ENCODE measurements at places on chromosomes 2 and 18.

- DNase-seq: no peak
These were observed 79.8 kb downstream of the MOGAT1 start for GRCh38 chr2:222751238-222751637.

GRCh38 chr18:9091066-9091476 is 11.4 kb upstream of the NDUFV2 start:
- no peak for DNase-seq

GRCh38 chr2:31812051-31812798 is 198.6 kb downstream of the MEMO1 start:
- DNase-seq: no peak

DNA sequence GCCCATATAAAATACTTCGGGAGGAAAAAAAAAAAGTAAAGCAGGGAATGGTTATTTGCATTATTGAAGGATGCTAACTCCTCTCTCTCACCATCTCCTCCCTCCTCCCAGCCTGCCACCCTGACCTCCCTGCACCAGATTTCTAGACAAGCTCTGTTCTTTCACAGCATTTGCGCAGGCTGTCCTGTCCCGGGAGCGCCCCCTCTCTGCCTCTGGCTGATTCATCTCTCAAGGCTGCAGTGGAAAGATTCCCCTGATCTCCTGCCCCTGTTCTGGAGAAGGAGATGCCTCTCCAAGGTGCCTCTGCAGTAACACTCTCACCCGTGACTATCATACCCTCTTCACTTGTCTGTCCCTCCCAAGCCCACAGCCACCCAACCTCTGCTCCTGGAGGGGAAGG is 38.5 kb downstream of the COL4A4 start:
- DNase-seq: peak; percentile 51

DNA sequence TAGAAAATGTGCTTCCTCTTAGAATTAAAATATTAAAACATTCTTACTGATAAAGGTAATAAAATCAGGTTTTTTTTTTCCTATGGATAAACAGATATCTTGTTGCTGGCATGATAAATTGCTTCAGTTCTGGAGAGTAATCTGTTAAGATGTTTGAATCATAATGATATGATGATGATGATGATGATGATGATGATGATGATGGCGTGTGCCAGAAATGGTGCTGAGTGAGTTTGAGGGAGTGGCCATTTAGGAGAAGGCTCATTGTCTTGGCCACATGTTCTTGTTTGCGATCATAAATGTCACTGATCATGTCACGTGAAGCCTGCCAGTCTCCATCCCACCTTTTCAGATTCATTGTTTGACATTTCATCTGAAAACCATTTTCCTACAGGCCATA is 35.0 kb downstream of the ADAM23 start:
- no peak for DNase-seq

DNA sequence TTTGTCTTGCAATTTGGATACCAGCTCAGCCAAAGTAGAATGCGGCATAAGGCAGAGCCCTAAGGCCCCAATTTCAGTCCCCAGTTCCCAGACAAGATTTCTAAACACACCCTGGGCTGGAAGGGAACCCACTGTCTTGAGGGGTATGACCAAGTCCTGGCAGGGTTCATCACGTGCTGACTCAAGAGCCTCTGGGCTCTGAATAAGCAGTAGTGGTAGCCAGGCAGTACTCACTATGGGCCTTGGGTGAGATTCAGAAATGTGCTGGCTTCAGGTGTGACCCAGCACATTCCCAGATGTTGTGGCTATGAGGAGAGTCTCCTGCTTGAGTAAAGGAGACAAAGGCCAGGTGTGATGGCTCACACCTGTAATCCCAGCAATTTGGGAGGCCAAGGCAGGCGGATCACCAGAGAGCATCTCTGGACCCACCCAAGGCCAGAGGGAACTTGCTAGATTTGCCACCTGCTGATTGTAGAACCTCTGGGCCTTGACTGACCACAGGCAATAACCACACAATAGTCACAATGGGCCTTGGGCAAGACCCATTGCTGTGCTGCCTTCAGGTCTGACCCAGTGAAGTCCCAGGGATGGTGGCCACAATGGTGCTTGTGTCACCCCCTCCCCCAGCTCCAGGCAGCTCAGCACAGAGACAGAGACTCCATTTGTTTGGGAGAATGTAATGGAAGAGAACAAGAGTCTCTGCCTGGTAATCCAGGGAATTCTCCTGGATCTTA is 74.9 kb downstream of the ATL2 start:
- no peak for DNase-seq

Measured in HAP-1 (cell line).